ENCODE measurements at places on chromosomes 12 and 14.

- DNase-seq, result no peak
Measured at GRCh38 chr14:93778453-93778852, 9.8 kb downstream of the PRIMA1 start.

DNA sequence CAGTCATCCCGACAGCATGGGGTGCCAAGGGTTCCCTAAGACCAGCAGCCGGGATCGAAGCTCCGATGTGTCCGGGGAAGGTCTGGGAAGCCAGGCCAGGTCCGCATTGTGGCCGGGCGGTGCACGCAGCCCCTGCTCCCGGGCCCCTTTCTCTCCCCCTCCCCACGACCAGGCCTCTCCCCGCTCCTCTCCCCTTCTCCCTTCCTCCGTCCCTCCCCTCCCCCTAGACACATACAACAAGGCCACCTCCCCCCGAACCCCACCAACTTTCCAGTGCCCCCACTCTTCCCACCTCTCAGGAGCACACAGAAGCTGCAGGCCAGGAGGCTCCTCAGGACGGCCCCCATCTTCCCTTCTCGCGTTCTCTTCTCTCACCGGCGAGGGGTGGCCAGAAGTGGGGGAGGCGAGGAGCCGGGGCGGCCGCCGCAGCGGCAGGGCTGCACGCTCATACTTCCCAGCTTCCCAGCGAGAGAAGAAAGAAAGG is 413 bp downstream of the LRP6 start:
- DNase-seq, result no peak

DNA sequence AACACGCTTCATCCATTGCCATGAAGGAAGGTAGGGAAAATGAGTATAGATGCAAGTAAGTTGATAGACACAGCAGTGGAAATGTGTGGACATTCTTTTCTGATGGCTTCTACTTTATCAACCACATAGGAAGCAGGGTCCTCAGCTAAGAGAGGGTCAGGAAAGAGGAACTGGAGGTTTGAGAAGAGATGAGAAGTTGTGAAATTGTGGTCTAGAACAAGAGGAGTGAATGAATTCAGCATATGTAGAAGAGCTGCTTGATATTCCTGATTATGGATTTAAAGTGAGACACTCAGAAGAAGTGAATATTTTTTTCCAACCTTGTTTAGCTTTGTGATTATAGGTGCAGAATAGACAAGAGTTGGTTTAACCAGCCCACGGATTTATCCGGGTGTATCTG is 128.5 kb downstream of the SLC15A5 start:
- no peak for DNase-seq

DNA sequence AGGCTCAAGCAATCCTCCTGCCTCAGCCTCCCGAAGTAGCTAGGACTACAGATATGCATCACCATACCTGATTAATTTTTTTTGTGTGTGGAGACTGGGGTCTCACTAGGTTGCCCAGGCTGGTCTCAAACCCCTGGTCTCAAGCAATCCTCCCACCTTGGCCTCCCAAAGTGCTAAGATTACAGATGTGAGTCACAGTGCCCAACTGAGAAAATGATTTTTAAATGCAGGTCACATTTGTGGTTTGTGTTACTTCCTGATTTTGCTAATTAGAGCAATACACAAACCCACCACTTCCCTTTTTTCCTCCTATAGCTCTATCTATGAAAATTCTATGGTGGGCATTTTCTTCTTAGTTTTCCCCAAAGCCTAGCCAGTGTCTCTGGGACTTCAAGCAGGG is 45.5 kb upstream of the TMEM263 start:
- DNase-seq, result no peak

DNA sequence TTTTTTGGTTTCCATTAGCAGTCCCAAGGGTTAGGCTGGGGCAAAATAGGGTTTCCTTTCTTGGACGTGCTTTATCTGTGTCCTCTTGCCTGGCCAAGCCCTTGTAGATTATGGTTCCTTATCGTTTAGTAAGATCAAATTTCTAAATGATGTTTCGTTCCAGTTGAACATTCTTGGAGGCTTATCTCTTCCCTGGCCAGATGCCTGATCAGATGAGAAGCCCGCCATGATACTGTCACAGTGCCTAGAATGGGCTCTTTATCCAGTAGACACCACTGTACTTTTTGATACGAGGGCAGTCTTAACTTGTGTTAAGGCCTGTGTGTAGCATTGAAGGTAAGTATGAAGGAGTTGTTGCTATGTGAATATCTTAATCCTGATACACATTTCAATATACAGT is 76.1 kb upstream of the TMEM263 start:
- no peak for DNase-seq

- no peak for DNase-seq
Measured at GRCh38 chr12:122028905-122029560, 7.3 kb downstream of the BCL7A start.

Data from NCI-H2081 treated with DMSO at 0.1 percent for 48 hours (cell line).